ENCODE measurements at places on chromosomes 5 and 9.
A peak's percentile ranks its signal among the peaks of the same experiment; 100 is the strongest.

GRCh38 chr9:31272456-31273295 is 1111.8 kb upstream of the ACO1 start:
- DNase-seq = no peak

DNA sequence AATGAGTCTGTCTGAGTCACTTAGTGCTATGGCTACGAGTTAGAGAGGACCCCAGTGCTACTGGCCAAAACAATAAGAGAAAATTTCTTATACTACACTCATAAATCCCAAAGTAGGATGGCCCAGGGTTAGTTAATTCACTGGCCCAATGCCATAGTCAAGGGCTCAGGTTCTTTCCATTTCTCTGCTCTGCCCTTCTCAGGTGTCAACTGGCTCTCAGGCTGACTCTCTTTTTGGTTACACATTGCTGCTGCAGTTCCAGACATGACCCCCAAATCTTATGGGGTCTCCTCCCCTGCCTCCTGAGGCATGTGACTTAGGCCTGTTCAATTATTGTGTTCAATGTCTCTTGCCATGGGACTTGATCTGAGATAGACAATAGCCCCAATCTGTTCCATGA is 70.4 kb downstream of the ARHGEF37 start:
- no peak for DNase-seq

GRCh38 chr9:281741-282645 is 67.3 kb downstream of the DOCK8 start:
- DNase-seq = peak; percentile 87

GRCh38 chr9:88738709-88739108 is 203.7 kb downstream of the NXNL2 start:
- no peak for DNase-seq

GRCh38 chr5:60613826-60614225 is 86.1 kb downstream of the DEPDC1B start:
- no peak for DNase-seq

DNA sequence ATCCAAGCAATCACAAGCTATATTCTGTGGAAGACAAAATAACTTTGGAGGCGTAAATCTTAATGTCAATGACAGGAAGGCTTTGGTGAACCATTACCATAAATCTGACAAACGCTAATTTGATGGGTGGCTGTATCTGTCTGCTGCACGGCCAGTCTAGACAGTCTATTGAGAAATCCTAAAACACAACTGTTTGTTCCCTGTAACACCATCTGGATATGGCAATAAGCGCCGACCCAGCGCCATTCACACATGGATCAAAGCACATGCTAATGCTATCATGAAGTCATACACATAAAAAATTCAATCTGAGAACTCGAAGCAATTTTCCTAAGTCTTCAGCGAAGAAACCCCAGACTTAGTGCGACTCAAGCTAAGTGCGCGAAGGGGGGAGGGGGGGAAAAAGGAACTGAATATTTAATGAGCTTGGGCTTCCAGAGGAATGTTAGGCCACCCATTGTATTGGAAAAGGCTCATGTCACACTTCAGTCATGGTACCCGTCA is 95.1 kb downstream of the ARL15 start:
- no peak for DNase-seq

DNA sequence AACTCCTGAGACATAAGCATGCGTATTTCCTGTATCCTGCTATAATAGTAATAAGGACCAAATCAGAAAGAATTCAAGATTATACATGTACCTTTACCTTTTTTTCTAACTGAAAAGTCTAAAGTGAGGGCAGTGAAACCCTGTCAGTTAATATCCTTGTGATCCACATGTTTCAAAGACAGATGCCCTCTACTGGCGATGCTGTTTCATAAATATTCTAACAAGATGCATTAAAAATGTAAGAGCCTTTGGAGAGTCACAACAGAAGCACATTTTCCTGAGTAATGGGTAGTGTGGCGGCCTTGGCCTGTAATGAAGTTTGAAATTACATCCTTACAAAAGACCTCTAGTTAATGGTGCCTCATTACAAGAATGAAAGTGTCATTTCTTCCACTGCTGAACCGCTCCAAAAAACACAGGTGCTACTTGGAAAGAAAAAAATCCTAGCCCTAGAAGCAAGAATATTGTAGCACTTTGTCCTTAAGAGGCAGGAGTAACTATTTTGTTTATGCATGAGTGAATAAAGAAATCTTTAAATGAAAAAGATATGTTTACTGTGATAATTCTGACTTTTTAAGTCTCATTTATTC is 232.6 kb downstream of the EPB41L4A start:
- peak; percentile 49 for DNase-seq

GRCh38 chr9:26181836-26182235 is 503.6 kb upstream of the TUSC1 start:
- no peak for DNase-seq

DNA sequence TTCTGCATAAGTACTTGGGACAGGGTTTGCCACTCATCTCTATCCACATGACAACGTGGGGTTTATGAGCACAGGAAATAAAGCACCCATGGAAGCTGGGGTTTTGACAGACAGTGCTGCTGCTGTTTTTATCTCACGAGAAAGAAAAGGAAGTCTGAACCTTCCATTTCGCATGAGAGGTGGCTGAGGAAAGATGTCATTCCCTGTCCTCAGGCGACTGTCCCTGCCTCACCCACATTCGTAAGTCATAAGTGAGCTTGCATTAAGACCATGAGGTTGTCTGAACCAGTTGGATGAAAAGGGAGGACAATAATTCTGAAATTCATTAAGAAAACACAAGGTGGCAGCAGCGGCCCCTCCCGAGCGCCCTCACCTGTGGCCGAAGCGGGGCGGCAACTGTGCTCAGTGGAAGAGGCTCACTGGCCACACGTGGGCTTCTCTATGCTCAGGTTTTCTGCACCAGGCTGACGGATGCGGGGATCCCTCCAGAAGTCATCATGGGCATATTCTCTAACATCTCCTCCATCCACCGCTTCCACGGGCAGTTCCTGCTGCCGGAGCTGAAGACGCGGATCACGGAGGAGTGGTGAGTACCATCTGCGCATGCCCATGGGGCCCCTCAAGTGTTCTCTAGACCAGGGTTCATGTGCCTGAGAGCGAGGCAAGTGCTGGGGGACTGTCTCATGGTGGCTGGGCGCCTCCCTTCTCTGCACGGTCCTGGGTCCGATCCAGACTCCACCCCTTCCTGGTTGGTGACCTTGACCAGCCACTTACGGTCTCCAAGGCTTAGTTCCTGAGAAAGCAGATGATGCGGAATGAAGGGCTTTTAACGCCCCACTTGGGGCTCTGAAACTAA is 54.7 kb upstream of the SUSD3 start:
- peak; percentile 59 for DNase-seq

DNA sequence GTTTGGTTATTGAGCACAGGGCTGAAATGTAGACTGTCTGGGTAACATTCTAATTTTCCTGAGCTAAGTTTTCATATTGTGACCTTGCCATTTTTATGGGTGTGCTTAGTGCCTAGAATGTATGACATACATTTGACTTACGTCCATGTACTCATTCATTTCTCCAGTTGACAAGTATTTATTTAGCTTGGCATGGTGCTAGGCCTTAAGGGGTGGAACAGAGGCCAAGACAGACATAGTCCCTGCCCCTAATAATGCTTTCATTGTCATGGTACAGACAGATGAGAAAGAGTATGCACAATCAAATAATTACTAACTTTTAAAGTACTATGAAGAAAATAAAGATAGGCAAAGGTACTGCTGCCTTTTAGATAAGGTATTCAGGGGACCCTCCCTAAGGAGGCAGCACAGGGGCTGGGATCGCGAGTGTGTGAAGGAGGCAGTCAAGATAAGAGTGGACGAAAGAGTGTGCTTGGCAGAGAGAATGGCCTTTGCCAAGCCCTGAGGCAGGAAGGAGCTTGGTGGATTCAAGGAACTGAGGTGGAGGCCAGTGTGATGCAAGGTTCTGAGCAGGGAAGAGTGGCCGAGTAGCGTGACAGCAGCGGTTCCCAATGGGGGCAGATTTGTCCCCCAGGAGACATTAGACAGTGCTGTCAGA is 128.0 kb downstream of the PIP5K1B start:
- no peak for DNase-seq

- no peak for DNase-seq
Measured at GRCh38 chr5:141864371-141865370, 13.5 kb downstream of the PCDH1 start.

DNA sequence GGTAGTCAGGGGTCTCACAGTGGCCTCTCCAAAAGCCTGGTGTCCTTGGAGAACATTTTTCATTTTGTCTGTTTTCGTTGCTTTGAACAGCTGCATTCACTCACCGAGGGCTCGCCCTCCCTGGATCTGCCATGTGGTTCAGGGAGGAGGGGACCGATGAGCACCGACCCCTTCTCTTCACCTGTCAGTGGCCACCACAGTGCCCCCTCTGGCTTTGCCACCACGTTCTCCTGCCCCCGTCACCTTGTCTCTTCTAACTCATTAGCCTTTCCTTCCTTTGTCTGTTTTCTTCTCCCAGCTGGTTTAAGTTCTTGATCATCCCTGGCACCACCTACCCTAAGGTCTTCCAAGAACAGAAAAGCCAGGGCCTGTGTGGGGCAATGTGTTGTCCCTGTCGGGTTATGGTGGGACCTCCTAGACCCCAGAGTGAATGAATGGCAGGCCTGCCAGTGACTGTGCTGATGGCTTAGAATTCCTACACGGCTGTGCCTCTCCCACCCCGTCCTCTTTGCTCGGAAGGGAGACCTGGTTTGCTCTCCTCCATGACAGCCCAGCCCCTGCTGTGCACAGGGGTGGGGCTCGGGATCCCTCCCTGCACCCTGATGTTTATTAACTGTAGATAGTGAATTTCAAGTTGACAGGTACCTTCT is 90.0 kb downstream of the ANKRD33B start:
- no peak for DNase-seq

- no peak for DNase-seq
Measured at GRCh38 chr9:123864251-123864650, 65.7 kb downstream of the DENND1A start.

GRCh38 chr5:41796061-41796460 is 74.2 kb downstream of the OXCT1 start:
- no peak for DNase-seq

GRCh38 chr5:39631958-39632357 is 207.2 kb upstream of the DAB2 start:
- no peak for DNase-seq

- no peak for DNase-seq
Measured at GRCh38 chr5:14714706-14715105, 50.2 kb downstream of the OTULIN start.

GRCh38 chr5:7869474-7870136 is 657 bp downstream of the MTRR start:
- peak; percentile 83 for DNase-seq

DNA sequence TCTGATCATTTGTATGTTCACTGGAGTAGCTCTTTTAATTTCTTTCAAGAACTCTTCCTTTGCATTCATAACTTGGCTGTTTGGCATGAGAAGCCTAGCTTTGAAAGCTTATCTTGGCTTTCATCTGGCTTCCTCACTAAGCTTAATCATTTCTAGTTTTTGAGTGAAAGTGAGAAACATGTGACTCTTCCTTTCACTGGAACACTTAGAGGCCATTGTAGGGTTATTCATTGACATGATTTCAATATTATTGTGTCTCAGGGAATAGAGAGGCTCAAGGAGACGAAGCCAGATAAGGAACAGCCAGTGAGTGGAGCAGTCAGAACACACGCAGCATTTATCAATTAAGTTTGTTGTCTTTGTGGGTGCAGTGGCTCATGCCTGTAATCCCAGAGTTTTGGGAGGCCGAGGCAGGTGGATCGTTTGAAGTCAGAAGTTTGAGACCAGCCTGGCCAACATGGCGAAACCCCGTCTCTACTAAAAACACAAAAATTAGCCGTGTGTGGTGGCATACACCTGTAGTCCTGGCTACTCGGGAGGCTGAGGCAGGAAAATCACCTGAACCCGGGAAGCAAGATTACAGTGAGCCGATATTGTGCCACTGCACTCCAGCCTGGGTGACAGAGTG is 98.3 kb downstream of the UGCG start:
- DNase-seq = no peak

DNA sequence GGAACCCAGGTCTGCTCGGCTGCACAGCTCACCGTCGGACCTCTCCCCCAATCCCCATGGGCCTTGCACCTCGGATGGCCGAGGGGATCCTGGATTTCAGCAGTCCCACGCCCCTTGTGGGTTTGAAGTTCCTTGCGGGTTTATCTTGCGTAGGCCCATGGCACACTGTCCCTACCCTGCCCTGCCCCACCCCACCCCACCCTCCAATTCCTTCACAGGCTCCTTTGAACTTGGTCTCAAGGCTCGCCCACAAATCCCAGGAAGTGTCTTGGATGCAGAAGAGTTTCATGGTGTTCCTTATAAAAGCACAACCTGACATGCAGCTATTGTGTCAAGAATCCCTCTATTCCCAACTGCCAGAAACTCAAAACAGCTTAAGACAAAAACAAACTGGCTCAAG is 11.2 kb upstream of the SMIM23 start:
- DNase-seq = no peak

DNA sequence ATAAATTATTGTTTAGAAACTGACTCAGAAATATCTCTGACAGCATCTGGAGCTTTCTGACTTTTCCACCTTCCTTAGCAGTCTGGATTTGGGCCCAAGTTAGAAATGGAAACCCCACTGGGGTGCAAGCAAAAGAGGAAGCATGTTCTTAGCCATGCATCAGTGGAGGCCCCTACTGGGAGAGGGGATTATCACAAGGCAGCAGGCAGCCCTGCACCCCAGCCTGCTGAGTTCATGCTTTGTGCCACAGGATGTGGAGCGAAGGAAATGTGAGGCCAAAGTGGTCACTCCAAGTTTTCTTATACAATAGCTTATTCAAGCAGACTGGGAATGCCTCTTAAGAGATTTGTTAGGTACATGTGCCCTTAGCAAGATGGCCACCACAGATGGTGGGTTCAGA is 146.5 kb upstream of the TLX3 start:
- no peak for DNase-seq

GRCh38 chr5:149684371-149684770 is 45.7 kb upstream of the PPARGC1B start:
- no peak for DNase-seq

DNA sequence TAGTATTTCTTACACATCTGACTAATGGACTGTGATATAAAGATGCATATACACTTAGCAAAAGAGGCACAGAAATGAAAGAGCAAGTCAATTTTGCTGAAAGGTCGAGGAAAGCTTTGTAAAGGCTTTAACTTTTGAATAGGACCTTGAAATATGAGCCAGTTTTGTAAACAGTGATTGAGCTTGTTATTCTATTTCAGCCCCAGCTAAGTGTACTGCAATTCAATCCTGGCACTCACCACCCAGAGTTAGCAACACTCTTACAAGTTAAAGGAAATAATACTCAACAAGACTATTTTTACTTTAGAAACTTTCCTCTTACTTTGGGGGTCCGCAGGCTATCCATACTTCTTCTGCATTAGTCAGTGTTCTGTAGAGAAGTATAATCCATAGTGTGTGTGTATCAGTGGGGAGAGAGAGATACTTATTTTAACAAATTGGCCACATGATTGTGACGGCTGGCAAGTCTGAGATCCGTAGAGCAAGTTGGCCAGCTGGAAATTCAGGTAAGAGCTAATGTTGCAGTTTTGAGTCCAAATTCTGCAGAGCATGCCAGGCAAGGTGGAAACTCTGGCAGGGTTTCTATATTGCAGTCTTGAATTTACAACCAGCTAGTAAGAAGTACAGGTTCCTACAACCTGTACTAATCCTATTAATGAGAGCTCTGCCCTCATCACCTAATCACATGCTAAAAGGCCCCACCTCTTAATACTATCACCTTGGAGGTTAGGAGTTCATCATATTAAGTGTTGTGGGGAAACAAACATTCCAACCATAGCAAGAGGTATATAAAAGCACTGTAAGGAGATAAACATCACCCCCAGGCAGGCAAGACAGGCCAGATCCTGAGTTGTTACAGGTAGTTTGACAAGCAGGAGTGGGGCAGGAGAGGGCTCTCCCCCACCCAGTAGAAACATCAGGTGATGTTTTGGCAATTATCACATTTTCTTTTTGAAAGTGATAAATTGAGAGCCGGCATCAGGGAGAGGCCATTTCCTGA is 33.6 kb downstream of the IL7R start:
- DNase-seq = no peak
